ENCODE measurements at places on chromosomes 3 and 15.

DNA sequence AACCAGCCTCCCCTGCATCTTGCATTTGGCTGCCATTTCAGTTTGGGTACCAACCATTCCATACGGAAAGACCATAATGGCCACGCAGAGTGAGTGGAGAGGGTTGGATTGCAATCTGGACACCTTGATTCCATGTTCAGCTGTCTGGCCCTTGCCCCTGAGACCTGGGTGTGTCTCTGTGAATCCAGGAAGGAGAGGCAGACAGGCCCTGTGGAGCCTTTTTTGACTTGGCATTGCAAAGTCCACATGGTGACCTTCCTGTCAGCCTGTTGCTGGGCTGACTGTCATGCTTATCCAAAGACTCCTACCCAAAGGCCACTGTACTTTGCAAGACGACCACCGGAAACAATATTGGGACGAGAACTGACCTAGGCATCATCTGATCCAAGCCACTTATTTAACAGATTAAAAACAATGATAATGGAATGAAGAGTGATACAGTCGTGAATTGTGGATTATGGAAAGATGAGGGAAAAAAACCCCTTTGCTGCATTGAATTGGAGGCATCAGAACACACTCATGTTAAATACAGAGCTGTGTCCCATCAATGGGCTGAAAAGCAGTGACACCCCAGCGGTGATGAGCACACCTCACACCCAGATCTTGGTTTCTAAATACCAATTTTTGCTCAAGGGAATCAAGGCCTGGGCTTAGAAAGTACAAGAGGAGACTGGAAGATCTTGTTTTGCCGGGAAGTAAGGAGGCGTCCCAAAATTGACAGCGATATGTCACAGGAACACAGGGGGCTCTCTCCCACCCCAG is 86.0 kb downstream of the LRRK1 start:
- DNase-seq = no peak

GRCh38 chr15:73583544-73583943 is 49.6 kb downstream of the NPTN start:
- DNase-seq = no peak

DNA sequence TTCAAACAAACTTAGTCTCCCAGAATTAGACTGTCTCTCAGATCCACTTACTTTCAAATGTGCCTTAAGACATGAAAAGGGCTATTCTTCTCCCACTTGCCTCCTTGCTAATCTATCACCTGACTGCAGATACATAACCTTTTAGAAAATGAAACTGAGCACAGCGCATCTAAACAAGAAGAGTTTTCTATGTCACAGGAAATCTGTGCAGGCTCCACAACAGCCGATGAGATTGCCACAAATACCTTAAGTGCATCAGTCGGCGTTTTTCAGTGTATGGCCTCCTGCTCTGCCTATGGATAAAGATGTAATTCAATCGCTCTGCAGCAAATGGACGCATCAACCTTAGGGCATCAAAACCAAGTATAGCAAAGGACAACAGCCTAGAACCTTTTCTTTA is 544.2 kb downstream of the FOXP1 start:
- DNase-seq = no peak

- no peak for DNase-seq
Measured at GRCh38 chr15:29920515-29920914, 98.2 kb upstream of the TJP1 start.

DNA sequence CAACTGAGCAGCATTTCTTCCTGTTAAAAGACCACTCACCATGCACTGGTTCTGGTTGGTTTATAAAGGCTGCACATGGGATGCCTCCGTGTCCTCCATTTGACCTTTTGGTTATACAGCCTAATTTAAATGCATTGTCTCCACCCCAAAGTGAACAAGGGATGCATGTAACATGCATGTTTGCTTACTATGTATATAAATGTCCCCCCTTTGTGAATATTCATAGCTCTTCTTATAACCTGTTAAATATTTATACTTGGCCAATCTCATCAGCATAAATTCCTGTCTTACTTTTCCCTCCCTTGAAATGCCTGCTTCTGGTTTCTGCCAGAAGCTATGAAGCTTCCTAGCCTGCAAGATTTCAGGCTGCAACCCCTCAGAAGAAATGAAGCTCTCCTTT is 27.4 kb downstream of the TARS3 start:
- no peak for DNase-seq

DNA sequence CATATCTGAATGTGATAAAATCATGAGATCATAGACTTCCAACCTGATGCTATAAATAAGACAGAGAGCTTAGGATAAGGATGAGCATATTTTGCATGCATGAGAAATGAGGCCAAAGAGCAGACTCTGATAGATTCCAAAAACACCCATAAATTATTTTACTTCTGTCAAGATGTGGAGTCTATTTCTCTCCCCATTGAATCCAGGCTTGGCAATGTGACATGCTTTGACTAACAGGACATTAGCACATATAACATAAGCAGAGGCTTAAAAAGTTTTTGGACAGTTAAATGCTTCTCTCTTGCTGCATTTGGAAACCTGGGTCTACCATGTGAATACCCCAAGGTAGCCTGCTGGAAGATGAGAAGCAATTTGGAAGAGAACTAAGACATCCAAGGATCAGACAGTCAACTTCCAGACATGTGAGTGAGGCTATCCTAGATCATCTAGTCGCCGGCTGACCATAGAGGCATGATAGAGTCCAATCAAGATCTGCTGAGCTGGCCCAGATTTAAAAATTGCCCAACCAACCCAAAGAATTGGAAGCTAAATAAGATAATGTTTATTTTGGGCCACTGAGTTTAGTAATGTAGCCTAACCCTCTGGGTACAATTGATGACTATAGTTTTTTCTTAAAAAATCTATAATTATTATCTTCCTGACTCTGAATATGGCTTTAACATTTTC is 30.3 kb downstream of the MYLK start:
- DNase-seq = no peak
